ENCODE measurements at places on chromosomes 2 and 18.

GRCh38 chr2:229416116-229416694 is 145.1 kb upstream of the PID1 start:
- DNase-seq, result no peak

GRCh38 chr18:59056706-59057492 is 82.8 kb upstream of the SEC11C start:
- peak; percentile 43 for DNase-seq

DNA sequence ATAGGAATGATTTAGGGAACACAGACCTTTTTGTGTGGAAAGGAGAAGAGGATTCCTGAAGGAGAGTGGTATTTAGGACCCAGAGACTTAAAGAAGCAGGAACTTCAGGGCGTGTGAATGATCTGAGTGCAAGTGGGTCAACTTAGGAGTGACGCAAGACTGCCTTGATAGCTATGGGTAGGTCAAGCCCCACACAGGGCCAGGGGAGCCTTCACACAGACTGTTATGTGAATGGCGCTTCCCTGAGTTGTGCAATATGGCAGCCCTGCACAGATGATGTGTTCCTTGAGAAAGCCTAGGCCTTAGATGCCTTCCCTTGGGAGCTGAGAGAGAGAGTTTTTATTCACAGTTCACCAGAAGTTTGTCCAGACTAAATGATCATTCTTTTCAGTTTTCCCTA is 47.1 kb upstream of the IGFBP5 start:
- DNase-seq, result no peak

DNA sequence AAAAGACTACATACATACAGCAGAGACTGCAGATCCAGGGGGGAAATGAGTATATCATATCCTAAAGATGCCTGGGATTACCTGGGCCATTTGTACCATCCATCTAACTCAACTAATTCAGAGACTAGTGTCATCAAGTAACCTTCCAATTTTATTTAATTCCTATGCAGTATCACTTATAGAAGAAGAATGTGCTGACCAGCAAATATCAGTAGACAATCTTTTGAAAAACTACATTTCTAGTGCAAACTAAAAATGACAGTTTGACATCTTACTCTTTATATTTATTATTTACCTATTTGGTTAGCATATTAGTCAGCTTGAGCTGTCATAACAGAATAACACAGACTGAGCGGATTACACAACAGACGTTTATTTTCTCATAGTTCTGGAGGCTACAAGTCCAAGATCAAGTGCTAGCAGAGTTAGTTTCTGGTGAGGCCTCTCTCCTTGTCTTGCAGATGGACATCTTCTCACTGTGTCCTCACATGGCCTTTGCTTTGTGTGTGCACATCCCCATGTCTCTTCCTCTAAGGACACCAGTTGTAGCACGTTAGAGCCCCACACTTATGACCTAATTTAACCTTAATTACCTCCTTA is 47.0 kb downstream of the NCKAP5 start:
- no peak for DNase-seq

GRCh38 chr2:218888341-218888740 is 7.7 kb downstream of the WNT10A start:
- no peak for DNase-seq

DNA sequence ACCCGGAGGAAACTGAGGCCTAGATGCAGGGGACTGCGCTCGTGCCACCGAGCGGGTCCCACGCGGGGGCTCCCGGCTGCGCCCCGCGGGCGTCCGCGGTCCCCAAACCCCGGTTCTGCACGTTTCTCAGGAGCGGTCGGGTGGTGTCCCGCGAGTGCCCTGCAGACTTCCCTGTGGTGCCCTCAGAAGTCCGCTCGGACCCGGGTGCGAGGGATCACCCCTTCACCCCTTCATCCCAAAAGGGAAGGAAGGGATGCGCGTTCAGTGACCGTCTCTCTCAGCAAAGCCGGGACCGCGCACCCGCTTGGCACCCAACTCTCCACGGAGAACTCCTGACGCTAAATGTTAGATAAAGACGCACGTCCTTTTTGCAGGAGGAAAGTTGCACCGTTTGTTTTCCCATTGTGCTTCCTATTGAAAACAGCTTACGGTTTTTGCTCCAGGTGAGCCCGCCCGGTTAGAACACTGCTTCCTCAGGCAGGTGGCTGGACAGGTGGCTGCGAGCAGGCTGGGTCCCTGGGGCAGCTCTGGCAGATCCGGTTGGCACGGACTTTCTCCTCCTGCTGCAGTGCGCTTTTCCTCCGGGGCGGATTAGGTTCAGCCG is 779 bp downstream of the DGKD start:
- no peak for DNase-seq

GRCh38 chr2:45171136-45171501 is 161.9 kb upstream of the SIX2 start:
- no peak for DNase-seq

GRCh38 chr2:157792335-157793052 is 83.6 kb downstream of the ACVR1 start:
- DNase-seq, result no peak

GRCh38 chr2:45483997-45484396 is 127.1 kb downstream of the SRBD1 start:
- DNase-seq, result no peak

- DNase-seq, result no peak
These were observed 315.9 kb upstream of the ZEB2 start for GRCh38 chr2:144835634-144836350.

DNA sequence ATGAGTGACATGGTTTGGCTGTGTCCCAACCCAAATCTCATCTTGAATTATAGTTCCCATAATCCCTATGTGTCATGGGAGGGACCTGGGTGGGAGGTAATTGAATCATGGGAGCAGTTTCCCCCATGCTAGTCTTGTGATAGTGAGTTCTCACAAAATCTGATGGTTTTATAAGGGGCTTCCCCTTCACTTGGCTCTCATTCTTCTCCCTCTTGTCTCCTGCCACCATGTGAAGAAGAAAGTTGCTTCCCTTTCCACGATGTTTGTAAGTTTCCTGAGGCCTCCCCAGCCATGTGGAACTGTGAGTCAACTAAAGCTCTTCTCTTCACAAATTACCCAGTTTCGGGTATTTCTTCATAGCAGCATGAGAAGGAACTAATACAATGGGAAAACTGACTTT is 14.0 kb downstream of the DNAH7 start:
- no peak for DNase-seq

GRCh38 chr2:50480507-50480906 is 551.4 kb downstream of the NRXN1 start:
- DNase-seq, result no peak

GRCh38 chr2:72198532-72199241 is 51.0 kb upstream of the CYP26B1 start:
- DNase-seq, result no peak

- no peak for DNase-seq
These were observed 88.3 kb downstream of the DSC3 start for GRCh38 chr18:30954262-30954661.

- no peak for DNase-seq
These were observed 4.9 kb downstream of the NEB start for GRCh38 chr2:151729415-151729811.

DNA sequence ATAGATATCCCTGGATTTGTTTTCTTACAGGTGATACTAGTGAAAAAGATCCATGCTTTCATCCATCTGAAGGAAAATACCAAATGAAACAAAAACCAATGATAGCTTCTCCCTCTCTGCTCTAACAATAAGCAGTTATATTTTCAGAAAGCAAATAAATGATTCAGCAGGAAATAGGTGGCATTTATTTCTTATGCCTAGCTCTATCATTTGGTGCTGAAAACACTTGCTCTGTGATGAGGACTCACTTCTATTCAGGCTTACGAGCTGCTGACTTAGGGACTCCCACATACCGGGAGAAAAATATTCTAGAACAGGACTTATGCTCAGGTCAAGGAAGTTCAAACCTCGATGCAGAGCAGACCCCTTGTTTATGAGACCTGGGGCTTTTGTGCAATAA is 142.6 kb downstream of the SETBP1 start:
- DNase-seq, result no peak

DNA sequence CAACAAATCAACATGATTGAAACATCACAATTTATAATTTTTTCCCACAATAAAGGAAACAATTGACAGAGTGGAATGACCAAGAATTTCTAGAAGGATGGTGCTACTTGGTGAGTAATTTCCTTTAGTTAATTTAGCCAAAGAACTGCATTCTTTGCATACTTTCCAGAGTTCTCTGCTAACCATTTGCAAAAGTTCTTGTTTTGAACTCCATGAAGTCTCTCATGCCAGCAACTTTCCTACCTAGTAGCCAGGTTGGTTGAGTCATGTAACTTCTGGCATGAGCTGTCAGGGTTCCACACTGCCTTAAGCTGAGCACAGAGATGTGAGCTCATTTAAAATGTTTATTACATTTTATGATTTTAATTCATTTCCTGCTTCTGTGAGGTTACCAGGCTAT is 539.6 kb downstream of the PID1 start:
- DNase-seq, result no peak

- no peak for DNase-seq
These were observed 2.2 kb upstream of the UGT1A6 start for GRCh38 chr2:233690444-233690843.

GRCh38 chr2:122378521-122378920 is 623.1 kb downstream of the TSN start:
- no peak for DNase-seq

DNA sequence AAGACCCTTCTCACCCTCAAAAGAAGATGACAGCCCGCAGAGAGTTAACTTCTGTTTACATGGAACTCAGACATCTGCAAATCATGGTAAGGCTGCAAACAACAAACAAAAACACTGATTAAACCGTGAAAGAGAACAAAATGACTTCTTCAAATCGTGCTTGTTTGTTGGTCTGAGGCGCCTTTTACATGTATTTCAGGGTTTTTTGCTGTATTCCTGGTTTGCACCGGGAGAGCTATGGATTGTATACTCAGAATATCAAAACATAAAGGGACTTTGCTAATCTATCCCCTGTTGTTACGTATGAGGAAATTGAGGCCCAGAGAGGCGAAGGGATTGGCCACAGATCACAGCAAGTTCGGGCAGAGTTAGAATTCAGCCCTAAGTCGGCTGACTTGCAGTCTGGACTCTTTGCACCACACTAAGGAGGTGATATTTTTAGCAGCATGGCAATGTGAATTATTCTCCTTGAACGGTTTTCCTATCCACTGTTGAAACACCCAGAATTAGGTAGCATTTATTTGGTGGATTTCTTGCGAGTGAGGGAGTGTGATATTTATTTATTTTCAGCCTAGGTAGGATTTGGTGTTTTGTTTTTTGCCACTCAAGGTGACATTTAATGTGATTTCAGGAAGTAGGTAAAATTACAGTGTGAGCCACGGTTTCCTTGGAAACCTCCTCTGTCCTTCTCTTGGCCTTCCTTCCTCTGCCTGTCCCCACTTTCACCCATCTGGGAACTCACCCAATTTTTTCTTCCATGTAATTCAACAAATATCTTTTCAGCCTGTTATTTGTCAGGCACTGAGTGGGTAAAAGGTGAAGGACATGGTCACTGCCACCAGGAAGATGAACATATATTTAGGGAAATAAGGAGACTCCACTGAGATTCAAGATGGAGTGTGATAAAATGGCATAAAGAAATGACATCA is 980 bp upstream of the PDE6D start:
- no peak for DNase-seq

DNA sequence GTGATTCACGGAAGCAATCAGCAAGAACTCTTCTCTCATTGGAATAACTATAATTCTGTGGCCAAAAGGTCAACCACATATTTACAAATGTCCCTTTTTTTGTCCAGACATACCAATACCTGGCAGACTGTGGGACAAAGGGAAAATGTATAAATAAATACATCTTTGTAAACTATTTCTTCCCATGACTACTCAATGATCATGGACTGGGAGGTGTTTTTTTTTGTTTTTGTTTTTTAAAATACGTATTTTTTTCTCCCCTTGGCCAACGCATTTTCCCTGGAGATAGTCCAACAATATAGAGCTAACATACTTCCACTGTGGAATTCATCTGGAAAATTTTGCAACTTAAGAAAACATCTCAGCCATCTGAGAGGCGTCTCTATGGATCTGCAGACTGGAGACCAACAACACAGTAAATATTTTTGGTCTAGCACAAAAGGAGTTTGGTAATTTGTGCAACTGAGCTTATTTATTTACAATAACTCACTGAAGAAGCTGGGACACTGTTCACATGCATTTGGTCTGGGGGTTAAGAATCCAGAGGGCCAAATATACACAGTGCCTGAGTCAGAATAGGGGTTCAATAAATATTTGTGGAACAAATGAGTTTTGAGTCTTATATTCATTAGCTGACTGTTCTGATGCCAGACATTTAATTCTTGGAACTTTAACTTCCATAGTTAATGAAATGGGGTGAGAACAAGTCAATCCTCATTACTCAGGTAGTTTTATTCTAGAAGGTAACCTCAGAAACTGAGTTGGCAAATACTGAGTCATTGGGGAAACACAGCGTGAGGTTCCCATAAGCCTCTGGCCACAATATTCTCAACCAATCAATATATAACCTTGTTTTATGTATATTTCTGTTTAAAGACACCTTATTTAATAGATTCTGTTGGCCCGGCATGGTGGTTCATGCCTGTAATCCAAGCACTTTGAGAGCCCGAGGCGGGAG is 36.2 kb downstream of the CCBE1 start:
- DNase-seq, result no peak

- no peak for DNase-seq
These were observed 78.3 kb downstream of the TMEM163 start for GRCh38 chr2:134640494-134640893.

- DNase-seq, result no peak
These were observed 148.6 kb downstream of the WDR7 start for GRCh38 chr18:56799756-56800155.

DNA sequence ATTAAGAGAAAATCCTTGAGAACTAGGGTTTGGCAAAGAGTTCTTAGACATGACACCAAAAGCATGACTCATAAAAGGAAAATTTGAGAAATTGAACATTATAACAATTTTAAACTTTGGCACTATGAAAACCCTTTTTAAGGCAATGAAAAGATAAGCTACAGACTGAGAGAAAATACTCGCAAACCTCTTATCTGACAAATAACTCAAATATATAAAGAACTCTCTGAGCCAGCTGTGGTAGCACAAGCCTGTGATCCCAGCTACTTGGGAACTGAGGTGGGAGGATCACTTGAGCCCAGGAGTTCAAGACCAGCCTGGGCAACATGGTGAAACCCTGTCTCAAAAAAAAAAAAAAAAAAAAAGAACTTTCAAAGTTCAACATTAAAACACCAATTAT is 70.5 kb downstream of the FAM168B start:
- DNase-seq, result no peak

- no peak for DNase-seq
These were observed 261.6 kb downstream of the ASXL3 start for GRCh38 chr18:33839452-33840211.

GRCh38 chr2:136225950-136226835 is 108.2 kb upstream of the CXCR4 start:
- no peak for DNase-seq

GRCh38 chr2:203688798-203689197 is 17.6 kb upstream of the CD28 start:
- no peak for DNase-seq

DNA sequence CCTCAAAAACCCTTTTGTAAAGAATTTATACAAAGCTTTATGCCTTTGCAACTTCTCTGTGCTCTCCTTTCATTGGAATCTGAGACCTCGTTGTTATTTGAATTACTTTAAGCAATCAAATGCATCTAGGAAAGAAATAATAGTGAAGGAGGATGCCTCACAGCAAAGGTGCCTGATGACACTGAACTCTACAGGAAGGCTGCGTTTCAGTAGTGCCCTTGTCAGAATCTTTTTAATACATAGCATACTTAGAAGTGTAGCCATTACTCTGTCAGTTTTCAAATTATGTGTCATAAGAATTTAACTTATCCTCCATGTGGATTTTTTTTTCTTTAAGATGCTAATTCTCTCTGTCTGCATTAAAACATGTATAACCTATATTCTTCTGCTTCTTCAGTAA is 9.6 kb upstream of the LYPD6B start:
- DNase-seq, result no peak

GRCh38 chr2:8212239-8212638 is 469.6 kb upstream of the ID2 start:
- DNase-seq, result no peak

All from NCI-H1930 (cell line).